ENCODE measurements at places on chromosomes 4 and X.
A peak's percentile ranks its signal among the peaks of the same experiment; 100 is the strongest.

DNA sequence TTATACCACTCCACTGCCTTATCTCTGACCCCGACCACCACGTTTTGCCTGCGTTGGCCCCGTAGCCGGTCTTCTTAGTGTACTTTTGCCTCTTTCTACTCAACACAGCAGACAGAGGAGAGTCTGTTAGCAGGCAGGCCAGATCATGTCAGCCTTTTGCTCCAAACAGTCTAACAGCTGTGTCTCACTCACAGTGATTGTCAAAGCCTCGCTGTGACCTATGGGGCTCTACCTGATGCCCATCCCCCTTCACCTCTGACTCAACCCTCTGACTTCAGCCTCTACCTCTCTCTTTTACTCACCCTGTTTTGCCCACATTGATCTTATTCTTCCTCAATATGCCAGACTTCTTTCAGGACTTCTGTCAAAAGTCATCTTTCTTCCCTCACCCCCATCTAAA, 127.1 kb downstream of the TRIML1 start:
- H3K4me1 ChIP-seq, result no peaks in the 10 kb centered on the region
- no peaks in the 10 kb centered on the region for H3K36me3 ChIP-seq
- no peak overlapping the region for H3K4me3 ChIP-seq
- no peaks in the 10 kb centered on the region for H3K27me3 ChIP-seq
- no peak overlapping the region for H3K27ac ChIP-seq

- H3K27ac ChIP-seq, result peak overlapping the region; percentile 90
- peaks cover 93% of the 10 kb centered on the region for H3K4me1 ChIP-seq
- H3K27me3 ChIP-seq, result no peaks in the 10 kb centered on the region
- DNase-seq, result peak; percentile 44
- H3K4me3 ChIP-seq, result peak overlapping the region; percentile 37
Observed at GRCh38 chrX:147917700-147918695, 6.3 kb downstream of the FMR1 start.

DNA sequence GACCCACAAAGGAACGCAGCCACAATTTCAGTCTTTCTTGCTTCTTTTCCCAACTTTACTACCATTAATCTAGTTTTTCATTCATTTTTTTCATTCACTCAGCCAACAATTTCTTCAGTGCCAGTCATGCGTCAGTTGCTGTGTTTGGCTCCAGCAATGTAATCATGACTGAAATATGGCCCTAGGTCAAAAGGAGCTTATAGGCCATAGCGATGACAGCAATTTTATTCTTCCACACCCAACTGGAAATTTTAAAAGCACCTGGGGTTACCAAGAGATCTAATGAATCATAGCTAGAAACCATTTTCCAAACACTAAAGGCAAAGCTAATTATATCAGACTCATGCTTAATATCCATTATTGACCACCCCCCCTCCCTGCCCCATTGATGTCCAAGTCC, 29.8 kb upstream of the C1QTNF7 start:
- H3K36me3 ChIP-seq, result no peaks in the 10 kb centered on the region
- no peaks in the 10 kb centered on the region for H3K27me3 ChIP-seq
- peaks cover 48% of the 10 kb centered on the region for H3K4me1 ChIP-seq
- H3K4me3 ChIP-seq, result no peak overlapping the region

- H3K27me3 ChIP-seq, result peaks cover 7% of the 10 kb centered on the region
- no peak overlapping the region for H3K4me3 ChIP-seq
- DNase-seq, result no peak
- H3K27ac ChIP-seq, result no peak overlapping the region
- peaks cover 4% of the 10 kb centered on the region for H3K4me1 ChIP-seq
- H3K36me3 ChIP-seq, result peaks cover 2% of the 10 kb centered on the region
Observed at GRCh38 chr4:183141997-183142396, 42.9 kb downstream of the WWC2 start.

DNA sequence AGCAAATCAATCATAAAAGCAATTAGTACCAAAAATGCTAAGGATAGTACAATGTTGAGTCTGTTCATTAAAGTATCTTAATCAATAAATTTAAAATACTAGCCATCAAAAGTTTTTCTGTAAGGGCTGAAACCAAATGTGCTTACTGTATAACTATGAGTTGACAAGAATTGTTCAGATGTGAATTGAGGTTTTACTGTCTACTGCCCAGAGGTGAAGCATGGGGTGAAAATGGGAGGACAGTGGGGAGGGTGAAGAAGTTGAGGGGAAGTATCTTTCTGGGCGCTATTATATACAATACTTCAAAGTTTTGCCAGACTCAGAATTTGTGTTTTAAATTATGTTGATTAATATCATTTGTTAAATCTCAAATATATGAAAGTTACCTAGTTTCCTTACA, 4.1 kb upstream of the PPBP start:
- H3K36me3 ChIP-seq, result no peaks in the 10 kb centered on the region
- H3K4me1 ChIP-seq, result no peaks in the 10 kb centered on the region
- H3K4me3 ChIP-seq, result no peak overlapping the region
- DNase-seq, result no peak
- H3K27ac ChIP-seq, result no peak overlapping the region
